Caudate nucleus (tissue), 63 donors: ENCODE measurements at places on chromosomes 11 and 22.

- no peak for DNase-seq
Measured at GRCh38 chr11:70432580-70432979, 34.3 kb downstream of the CTTN start.

DNA sequence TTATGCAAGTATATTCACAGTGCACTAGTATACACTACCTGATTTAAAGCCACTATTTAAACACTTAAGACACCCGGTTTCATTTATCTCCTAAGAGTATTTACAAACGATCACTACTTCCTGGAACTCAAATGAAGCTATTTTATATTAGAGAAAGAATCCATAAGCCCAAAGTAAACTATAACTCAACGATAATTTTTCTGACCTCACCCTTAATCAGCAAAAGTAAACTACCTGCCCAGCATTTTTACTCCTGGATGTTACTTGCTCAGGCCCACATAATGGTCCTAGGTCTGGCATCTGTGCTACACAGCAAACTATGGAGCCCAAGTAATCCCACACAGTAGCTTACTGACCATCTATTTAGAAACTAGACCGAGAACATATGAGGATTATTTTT, 33.4 kb downstream of the TSG101 start:
- DNase-seq = no peak

DNA sequence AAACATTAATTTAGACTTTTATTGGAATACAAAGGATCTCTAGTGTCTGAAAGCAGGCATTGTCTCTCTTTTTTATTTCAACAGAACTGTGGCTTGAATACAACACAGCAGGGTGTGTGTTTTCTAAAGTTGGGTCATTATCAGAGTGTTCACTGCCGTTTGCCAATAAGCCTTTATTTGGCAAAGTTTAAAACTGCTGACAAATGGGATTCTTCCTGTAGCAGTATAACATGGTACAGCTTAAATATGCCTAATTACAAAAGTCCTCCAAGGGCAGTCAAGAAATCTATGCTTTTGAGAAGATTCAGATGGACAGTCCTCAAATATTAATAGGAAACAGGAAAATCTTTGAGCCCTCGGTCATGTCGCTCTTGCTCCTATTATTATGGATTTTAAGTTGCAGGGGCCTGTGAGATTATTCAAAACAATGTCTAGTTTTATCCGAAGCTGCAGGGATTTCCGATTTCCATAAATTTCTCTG, 199.9 kb downstream of the MAML2 start:
- DNase-seq = no peak

- DNase-seq = no peak
Measured at GRCh38 chr11:20099527-20099926, 60.7 kb downstream of the DBX1 start.

DNA sequence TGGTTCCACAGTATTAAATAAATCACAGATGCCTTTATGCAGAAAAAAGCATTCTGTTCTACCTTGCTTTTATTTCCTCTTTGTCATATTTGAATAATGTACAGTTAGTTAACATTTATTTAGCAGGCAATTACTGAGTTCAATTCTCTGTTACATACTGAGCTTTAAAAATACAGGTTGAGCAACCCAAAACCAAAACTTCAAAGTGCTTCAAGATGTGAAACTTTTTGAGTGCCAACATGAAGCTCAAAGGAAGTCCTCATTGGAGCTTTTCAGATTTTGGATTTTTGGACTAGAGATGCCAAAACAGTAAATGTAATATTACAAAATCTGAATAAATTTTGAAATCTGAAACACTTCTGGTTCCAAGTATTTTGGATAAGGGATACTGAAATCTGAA, 54.1 kb downstream of the PDHX start:
- DNase-seq = no peak

DNA sequence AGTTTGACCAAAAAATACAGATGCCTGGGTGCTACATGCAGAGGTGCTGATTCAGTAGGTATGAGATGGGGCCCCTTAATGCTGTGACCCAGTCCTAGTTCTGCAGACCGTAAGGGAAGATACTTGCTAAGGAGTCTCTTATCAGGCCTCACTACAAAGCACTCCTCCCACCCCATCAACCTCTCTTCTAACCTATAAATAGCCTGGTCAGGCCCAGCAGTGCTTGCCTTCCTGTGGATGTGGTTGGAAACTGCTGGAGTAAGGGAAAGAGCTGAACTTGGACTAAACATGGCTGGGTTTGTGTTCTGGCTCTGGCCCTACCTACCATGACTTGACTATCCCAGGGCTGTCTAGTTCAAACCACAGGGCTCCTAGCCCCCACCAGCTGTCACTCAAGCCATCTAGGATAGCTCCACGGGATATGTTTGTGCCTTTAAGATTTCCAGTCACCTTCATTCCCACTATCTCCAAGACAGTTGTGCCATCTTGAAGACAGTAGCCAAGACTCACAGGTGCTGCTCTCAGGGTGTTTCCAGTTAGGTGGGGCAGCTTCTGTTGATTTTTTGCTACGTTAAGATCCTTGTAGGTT, 9.5 kb upstream of the DKK3 start:
- no peak for DNase-seq

GRCh38 chr11:87185228-87185627, 147.5 kb downstream of the TMEM135 start:
- no peak for DNase-seq

GRCh38 chr11:110772863-110773262, 60.6 kb upstream of the ARHGAP20 start:
- DNase-seq = no peak

DNA sequence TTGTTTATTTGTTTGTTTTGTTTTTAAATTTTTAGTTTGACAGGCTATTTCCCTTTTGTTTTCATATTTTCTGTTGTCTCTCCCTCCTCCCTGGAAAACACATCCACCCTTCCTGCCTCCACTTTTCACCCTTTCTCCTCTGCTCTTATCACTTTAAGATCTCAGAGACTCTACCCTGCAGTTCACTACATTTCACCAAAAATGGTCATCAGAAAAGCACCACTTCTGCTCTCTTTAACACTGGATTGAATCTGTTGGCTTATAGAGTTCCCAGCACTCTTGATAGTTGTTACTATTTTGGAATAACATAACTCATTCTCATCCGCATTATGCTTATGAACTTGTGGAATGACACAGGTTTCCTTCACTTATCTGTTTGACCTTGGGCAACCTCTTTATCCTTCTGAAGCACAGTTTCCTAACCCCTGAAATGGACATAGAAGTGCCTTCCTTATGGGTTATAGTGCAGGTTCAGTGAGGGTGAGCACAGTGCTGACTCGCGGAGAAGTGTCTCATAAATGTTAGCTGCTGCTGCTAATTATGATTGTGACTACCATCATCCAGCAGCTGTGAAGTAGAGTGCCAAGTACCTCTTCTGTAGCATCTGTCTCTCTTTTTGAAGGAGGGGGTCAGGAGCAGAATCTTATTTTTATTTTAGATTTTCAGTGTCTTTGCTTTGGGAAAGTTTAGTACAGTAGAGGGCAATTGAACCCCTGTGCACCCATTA, 15.0 kb downstream of the TEAD1 start:
- DNase-seq = no peak

- DNase-seq = no peak
Measured at GRCh38 chr11:10041748-10042446, 252.1 kb downstream of the SBF2 start.
